ENCODE measurements at places on chromosomes 7 and 10.
A peak's percentile ranks its signal among the peaks of the same experiment; 100 is the strongest.

DNA sequence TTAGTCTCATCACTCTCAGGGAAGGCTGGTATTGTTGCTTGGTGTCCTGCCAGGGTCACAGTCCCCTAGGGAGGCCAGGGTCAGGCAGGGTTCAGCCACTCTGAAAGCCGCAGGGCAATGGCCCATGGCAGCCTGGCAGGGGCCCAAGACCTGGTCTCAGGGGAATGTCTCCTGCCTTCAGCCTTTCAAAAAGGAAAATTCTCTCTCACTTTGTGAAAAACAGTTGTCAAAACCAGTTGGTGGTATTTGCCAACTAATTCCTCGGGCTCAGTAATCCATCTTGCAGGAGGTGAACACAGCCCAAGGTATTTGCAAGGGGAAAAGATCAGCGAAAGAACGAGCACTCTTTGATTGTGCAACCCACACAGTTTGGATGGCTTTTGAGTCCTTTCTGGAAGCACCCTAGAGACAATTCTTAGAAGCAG lies 101.5 kb downstream of the JCAD start:
- DNase-seq: peak; percentile 97

GRCh38 chr7:87984088-87984487 lies 50.0 kb downstream of the ADAM22 start:
- DNase-seq: no peak

DNA sequence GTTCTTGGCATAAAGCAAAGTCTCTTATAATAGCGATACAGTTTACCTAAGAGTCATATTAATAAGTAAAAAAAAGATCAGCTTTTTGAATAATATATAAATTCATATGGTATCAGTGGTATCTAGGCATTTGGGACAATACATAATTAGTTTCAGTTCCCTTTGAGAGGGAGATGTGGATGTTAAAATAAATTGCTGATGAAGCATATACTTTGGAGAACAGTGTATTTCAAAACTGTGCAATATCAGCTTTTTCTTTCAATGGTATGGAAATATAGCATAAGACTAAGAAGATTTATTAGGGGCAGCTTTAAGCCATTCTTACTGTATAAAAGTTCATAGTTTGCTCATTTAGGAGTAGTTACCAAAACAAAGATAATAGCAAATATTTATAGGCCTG lies 35.5 kb downstream of the MDFIC start:
- no peak for DNase-seq

- no peak for DNase-seq
Observed at GRCh38 chr10:102604439-102604841, 39.8 kb upstream of the TRIM8 start.

DNA sequence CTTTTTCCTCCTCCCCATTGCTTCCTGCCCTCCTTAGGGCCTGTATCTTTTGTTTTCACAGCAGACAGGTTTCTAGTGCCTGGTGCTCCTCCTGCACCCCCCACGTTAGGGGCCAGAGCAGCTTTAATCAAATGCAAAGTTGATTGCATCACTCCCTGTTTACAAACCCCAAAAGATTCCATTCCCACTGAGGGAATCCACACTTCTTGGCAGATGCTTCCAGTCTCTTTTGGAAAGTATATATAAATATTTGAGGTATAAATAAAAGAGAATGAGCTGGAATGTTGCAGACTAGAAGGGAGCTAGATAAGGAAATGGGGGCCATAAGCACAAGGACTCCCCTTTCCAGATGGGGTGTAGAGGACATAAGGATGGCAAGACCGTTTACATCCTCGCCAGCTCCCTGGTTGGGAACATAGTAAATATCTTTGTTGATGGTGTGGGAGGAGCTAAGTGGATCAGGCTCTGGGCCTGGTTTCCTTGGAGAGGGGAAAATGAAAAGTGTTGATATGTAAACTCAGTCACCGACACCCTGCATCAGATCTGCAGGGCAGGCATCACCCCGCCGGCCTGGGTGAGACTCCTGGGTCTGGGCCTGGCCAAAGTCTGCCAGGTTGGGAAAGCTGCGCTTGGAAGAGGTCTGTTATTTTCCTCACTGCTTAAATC lies 6.2 kb downstream of the RARRES2 start:
- DNase-seq: no peak

GRCh38 chr10:11608159-11609013 lies 3.1 kb downstream of the USP6NL start:
- no peak for DNase-seq

GRCh38 chr10:116272440-116273283 lies at the start of gene GFRA1:
GFRA1 (minus strand) TSS chr10:116273206; CDS start chr10:116272029, 1,177 bp downstream.
- DNase-seq: peak; percentile 77

GRCh38 chr10:126975221-126975620 lies 70.0 kb downstream of the DOCK1 start:
- DNase-seq: no peak

GRCh38 chr7:43311052-43311451 lies 198.6 kb downstream of the HECW1 start:
- no peak for DNase-seq

DNA sequence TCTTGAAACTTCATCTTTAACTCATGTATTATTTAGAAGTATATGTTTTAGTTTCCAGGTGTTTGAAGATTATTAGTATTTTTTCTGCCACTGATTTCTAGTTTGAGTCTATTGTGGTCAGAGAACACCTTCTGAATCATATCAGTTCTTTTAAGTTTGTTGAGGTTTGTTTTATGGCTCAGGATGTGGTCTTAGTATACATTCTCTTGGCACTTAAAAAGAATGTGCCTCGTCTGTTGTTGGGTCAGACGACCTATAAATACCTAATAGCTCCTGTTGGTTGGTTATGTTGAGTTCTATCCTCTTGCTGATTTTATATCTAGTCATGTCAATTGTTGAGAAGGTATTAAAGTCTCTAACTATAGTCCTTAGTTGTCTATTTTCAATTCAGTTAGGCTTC lies 15.9 kb downstream of the TDRD1 start:
- no peak for DNase-seq

DNA sequence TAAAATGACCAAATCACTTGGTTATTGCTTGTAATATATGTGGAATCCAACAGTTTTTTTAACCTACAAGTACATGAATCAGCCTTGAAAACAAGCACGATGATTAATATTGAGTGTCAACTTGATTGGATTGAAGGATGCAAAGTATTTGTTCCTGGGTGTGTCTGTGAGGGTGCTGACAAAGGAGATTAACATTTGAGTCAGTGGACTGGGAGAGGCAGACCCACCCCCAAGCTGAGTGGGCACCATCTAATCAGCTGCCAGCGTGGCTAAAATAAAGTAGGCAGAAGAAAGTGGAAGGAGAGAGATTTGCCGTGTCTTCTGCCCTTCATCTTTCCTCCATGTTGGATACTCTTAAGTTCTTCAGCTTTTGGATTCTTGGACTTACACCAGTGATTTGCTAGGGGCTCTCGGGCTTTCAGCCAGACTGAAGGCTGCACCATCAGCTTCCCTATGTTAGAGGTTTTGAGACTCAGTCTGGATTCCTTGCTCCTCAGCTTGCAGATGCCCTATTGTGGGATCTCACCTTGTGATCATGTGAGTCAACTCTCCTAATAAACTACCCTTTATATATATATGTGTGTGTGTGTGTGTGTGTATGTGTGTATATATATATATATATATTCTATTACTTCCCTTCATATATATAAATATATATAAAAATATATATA lies 118.4 kb upstream of the WDR11 start:
- no peak for DNase-seq

- DNase-seq: no peak
Observed at GRCh38 chr10:77552252-77552651, 85.4 kb downstream of the KCNMA1 start.

- no peak for DNase-seq
Observed at GRCh38 chr10:33293531-33294170, 40.8 kb downstream of the NRP1 start.

- DNase-seq: no peak
Observed at GRCh38 chr7:129008645-129009414, 46.1 kb downstream of the TNPO3 start.

DNA sequence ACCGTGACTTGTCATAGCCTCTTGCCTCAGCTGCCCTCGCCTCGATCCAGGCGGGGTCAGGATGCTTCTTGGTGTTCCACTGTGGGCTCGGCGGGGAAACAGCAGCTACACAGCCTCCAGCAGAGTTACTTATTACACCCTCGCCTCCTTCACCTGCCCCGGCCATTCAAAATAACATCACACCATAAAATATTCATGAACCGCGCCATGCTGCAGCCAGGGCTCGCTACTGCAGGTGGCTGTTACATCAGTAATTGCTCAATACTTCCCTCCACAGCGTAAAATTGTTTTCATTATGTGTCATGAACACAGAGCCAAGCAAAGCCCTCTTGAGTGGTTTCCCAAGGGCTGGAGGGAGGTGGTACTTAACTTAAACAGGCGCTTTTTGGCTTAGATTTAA lies 241.5 kb upstream of the SP8 start:
- DNase-seq: no peak

- no peak for DNase-seq
Observed at GRCh38 chr7:27779873-27780272, 39.9 kb downstream of the TAX1BP1 start.

GRCh38 chr7:155643804-155644177 lies 670 bp upstream of the RBM33 start:
- DNase-seq: no peak

- DNase-seq: no peak
Observed at GRCh38 chr10:61337741-61338140, 115.4 kb downstream of the TMEM26 start.

DNA sequence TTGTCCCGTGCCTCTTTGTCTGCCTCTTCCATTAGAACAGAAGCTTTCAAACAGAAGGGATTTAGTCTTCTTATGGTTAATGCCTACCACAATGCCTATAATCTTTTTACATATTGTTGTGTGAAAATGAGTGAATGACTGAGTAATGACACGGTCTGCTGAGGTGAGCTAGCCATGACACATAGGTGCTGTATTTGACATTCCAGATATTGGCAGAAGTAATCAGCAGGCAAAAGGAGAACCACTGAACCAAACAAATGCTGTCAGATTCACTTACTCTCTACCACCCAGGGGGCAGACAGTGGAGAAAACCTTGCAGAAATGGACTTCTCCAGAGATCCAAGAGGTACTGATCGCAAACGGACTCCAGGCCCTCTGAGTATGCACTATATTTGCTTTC lies 377.2 kb upstream of the VWC2 start:
- DNase-seq: no peak

DNA sequence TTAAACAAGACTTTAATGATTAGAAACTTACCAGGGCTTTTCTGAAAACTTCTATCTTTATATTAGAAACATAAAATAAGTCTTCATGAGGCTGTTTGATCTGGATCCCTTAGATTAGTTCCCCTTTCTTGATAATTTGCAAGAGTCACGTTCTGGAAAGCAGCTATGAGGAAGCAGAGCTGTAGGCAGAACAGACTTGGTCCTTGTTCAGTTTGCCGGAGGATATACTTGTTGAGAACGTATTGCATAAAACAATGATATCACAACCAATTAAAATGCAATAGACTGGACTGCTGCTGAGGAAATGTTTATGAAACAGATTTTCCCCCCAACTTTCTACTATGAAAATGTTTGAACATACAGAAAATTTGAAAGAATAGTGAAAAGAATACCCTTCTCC lies 2.8 kb downstream of the SAMD9L start:
- no peak for DNase-seq

GRCh38 chr10:33820531-33820930 lies 486.1 kb upstream of the NRP1 start:
- DNase-seq: no peak

DNA sequence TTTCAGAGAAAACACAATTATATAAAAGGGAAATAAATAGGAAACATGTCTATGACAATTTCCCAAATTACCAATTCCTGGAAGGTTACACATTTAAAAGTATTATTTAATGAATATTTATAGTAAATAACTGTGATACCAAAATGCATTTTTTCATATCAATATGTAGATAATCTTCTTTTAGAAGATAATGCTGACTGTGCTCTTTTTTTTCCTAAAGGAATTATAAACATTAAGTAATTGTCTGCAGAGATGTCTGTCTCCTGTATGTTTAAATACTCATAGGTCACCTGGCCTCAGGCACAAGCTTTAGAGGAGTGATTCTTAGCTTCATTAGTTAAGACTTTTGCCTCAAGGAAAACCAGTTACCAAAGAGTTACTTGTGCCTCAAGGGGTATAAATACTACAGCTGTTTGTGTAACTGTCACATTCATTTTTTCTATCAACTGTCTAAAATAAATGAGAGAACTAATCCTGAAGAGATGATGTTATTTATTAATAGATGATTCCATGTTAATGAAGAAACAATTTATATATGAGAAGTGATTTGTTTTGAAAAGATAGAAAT lies 77.1 kb downstream of the DNAJC1 start:
- no peak for DNase-seq

- DNase-seq: no peak
Observed at GRCh38 chr10:78952686-78953085, 116.1 kb upstream of the ZMIZ1 start.

DNA sequence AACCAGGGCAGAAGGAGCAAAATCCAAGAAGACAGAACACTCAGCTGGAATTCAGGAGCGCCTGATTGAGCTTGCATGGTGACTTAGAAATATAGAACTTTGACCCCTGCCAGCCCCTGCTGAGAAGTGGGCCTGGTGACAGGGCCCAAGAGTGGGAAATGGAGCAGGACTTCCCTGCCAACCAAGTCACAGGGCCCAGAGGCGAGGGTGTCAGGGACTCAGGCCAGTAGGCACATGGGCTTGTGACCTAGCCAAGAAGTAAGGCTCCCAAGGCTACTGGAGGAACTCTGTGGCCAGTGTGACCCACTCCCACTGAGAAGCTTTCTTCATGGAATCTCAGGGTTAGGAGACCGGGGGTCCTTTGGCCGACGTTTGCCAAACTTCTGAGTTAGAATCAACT lies 31.9 kb downstream of the LRRC20 start:
- no peak for DNase-seq

- no peak for DNase-seq
Observed at GRCh38 chr7:108845951-108846350, 276.3 kb downstream of the DNAJB9 start.

DNA sequence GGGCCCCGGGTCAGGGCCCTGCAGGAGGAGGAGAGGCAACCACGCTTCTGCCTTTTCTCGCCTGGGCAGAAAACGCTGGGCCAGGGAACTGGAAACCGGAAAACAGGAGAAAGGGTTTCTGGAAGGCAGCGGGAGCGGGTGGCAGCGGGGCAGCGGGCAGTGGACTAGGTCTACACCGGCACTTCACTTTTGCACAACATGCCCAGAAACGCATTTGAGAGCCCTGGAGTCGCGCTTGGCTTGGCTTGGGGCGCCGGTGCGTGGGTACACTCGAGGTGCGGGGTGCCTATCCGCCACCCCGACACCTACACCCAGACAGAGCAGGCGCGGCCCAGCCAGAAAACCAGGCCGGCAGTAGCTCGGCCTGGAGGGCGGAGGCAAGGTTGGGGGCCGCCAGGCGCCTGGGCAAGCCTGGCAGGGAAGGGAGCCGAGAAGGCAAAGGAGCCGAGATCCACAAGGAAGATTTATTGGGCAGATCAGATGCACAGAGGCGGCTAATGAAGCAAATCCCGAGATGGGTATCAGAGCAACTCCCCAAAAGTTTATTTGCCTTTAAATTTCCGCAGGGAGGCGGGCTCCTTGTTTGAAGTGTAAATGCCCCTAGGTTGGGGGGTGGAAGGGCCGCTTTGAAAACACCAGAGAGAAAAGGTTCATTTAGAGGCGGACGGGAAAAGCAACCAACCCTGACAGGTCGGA lies 3.2 kb upstream of the PAX2 start:
- DNase-seq: no peak

GRCh38 chr7:149102666-149103065 lies 12.1 kb upstream of the ZNF786 start:
- no peak for DNase-seq
